ENCODE measurements at places on chromosomes 5 and 9. TPM values are rescaled to one million over a fixed set of nuclear protein-coding genes. Genes with fewer than 3 reads are reported as not detected.

DNA sequence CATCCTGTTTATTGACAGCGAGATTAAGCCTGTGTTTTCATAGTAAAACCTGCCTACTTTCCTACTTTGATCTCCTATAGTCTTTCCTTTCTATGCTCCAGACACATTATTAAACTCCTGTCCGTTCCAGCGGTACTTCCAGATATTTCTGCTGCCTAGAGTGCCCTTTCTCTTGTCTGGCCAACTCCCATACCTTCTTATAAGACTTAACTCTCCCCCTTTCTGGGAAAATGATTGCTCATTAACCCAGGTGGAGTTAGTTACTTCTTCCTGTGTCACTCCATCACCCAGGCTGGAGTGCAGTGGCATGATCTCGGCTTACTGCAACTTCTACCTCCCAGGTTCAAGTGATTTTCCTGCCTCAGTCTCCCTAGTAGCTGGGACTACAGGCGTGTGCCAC lies 33.1 kb downstream of the KDM4C start:
- no peak for DNase-seq

- DNase-seq, result peak; percentile 58
These were observed 51.5 kb upstream of the RNU6ATAC start for GRCh38 chr9:134215699-134216448.

DNA sequence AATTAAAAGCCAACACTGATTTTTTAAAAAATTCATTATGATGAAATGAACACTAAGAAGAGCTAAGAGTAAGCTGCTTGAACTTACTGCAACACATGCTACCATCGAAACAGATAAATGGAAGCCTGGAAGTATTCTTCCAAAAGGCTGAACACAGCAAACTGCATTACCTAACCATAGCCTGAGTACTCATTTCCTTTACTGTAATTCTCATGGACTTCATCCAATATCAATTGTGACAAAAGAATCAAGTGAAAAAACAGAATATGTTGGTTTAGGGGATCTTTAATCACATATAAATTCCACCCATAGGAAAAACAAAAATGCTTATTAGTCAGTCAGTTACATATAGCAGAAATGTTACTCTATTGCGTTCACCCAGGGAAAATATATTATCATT lies 68.5 kb downstream of the DROSHA start:
- no peak for DNase-seq

DNA sequence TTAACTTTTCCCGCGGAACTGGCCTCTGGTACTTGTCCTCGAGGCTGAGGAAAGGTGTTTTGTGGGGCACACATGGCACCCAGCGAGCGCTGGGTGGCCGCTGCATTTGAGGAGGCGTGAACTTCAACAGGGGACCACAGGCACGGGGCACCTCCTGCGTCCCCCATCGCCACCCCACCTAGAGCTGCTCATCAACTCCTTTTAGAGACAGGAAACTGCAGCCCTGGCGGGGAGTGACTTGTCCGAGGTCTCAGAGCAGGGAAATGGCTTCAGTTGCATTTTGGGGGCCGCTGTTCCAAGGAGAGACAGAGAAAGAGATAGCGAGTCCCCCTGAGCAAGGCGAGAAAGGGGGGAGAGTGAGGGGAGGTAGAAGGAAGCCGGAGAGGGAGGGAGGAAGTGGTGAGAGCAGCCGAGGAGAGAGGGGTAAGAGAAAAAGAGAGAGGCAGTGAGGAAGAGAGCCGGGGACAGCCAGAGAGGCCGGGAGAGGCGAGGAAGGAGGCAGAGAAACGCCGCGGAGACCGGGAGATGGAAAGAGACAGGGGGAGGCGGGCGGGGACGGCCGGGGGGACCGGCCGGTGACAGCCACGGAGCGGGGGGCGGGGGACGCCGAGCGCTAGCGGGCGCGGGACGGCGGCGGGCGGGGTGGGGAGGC lies 12.5 kb upstream of the LHX2 start:
- no peak for DNase-seq

- DNase-seq, result no peak
These were observed 216.2 kb upstream of the ACTBL2 start for GRCh38 chr5:57698802-57699201.

DNA sequence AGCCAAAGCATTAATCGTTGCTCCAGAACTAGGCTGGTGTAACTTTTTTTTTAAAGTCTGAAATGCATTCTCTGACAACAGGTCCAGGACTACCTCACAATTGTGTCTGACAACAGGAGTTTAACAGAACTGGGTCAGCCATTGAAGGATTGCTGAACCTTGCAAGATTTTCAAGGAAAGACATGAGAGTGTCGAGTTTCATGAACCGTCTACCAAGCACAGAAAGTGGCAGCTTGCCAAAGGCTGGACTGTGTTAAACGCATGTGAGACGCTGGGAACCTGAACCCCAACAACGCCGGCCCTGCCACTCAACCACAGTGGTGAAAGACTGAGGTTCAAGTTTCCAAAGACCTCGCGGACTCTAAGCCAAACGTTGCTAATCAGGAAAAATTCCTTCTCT lies 79.1 kb downstream of the LHFPL2 start:
- DNase-seq, result no peak

DNA sequence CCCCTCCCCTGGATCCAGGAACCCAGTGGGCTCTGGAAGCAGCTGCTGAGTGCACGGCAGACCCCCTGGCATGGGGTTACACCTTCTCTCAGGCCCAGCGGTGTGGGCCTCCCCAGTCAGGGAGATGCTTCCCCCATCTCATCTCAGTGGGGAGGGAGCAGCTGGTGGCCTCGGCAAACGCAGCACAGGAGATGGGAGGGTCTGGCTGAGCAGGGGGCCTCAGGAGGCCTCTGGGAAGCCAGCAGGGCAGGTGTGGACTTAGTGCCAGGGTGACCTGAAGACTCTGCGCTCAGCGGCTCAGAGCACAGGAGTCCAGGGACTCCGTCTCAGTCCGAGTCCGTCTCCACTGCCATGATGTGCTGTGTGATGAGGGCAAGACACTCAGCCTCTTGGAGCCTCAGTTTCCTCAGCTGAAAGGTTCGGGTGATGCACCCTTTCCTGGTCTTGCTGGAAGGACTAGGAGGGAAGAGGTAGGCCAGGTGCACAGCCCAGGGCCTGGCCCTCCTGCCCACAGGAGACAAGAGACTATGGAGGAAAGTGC lies 100.6 kb downstream of the GTF3C4 start:
- no peak for DNase-seq

DNA sequence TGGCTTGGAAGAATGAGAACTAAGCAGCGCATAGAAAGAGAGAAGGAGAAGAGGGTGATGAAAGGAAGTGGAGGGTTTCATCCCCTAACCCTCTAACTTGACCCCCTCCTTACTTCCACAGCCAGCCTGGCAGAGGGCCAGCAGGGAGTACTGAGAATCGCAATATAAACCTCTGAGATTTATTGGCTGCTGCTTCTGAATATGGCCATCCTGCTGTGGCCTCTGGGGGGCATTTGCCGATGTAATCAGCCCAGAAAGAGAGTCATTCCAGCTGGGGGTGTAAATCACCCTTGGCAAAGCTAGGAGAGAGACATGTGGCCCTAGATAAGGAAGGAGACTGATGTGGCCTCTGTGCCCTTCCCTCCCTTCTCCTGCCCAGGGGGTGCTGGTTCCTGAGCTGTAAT lies 960 bp upstream of the GFRA3 start:
- no peak for DNase-seq

GRCh38 chr5:131079232-131079631 lies 85.8 kb downstream of the HINT1 start:
- DNase-seq, result no peak

- no peak for DNase-seq
These were observed 98.1 kb downstream of the DOCK8 start for GRCh38 chr9:312596-313320.

GRCh38 chr9:86039991-86040860 lies 59.1 kb downstream of the GOLM1 start:
- DNase-seq, result no peak

DNA sequence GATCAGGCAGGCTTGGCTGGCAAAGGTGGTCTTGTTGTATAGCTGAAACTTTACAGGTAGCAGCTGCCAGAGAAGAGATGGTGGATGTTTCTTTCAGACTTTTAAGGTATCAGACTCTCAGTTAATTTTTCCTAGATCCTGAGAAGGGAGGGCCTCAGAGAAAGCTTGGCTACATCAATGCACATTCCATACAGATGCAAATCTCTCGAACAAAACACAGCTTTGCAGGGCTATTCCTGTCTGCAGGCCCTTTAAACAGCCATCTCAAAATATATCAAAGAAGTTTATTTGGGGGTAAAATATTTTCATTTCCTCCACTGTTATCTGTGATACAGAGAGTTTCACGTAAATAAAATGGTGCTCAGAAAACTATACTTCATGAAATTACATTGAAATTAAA lies 1584.4 kb downstream of the EFNA5 start:
- no peak for DNase-seq

GRCh38 chr9:105679257-105680022 lies 14.9 kb upstream of the TMEM38B start:
- DNase-seq, result no peak

DNA sequence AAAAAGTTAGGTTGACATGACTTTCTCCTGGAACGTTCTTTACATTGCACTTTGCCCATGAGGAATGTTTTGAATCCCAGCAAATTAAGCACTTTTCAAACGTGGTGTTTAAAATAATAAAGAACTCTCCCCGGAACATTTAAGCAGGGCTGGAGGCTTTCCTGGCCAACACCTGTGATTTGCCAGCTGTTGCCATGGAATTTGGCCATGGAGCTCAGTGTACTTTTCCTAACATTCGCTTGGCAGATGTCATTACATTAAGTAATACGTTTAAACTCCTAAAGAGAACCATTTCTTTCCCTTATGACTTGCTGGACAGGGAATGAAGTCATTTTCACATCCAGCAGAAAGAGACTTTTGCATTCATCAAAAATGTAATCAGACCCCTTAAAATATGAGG lies 146.1 kb downstream of the GAS1 start:
- DNase-seq, result no peak

DNA sequence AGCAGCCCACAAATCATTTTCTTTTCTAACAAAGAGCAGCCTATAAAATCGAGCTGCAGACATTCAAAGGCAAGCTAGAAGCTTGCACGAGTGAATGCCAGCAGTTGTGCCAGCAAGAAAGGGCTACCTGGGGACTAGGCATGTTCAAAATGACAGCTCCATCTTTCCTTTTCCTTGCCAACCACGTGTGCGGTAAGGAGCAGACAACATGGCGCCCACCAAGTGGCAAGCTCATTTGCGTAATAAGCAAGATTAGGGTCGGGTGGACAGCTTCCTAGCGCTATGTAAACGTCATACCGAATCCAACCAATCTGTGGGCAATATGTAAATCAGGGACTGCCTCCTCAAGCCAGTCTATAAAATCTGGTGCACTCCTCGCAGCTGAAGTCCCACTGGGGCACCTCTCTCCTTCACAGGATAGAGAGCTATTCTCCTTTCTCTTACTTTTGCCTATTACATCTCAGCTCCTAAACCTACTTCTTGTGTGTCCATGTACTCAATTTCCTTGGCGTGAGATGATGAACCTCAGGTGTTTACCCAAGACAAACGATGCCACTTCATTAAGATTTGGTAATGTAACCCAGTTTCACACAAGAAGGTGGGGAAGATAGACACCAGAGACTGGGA lies 22.5 kb upstream of the SPARC start:
- no peak for DNase-seq

DNA sequence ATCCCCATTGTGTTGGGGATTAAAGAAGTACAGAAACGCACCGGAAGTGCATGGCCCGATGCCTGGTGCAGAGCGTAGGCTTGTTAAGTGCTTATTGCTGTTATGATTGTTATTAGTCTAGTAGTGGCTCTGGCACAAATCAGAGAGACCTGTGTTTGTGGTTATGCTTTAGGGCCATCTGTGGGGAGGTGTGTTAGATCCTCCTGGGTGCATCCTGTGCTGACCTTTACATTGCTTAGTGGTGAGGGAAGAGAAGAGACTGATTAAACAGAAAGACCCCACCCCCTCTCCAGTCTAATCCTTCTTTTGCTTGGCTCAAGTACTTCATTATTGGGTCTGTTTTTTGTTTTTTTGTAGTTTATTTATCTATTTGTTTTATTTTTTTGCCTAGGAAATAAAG lies 112.7 kb upstream of the SPRY4 start:
- no peak for DNase-seq

DNA sequence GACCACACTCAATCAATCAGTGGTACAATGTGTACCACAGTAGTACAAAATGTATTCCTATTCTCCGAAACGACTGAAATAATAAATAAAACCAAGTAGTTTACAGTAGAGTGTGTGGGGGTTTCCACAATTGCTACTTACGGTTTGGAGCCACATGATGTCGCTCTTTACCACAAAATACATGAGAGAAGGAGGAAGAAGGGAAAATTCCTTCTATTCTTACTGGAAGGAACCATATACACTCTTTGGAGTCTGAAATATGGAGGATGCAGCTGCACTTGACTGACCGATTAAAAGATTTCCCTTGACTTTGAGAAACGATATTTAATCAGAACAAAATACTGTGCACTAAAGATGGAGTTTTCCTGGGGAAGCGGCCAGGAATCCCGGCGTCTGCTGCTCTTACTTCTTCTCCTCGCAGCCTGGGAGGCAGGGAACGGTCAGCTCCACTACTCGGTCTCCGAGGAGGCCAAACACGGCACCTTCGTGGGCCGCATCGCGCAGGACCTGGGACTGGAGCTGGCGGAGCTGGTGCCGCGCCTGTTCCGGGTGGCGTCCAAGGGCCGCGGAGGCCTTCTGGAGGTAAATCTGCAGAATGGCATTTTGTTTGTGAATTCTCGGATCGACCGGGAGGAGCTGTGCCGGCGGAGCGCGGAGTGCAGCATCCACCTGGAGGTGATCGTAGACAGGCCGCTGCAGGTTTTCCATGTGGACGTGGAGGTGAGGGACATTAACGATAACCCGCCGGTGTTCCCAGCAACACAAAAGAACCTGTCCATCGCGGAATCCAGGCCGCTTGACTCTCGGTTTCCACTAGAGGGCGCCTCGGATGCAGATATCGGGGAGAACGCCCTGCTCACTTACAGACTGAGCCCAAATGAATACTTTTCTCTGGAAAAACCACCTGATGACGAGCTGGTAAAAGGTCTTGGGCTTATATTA lies at the start of gene PCDHA4:
Gene PCDHA4, plus strand, starts transcription at position 235 of the 942 bp plus-strand sequence.
- peak; percentile 65 for DNase-seq

The CAMK4 gene
- 3.8 TPM for total RNA-seq

The GABRB2 gene
- 1.6 TPM for total RNA-seq

The HCN1 gene
- total RNA-seq, result 0.12 TPM

The TOPORS gene
- 14.6 TPM for total RNA-seq

The SARDH gene
- 6.8 TPM for total RNA-seq

The PKD2L2 gene
- not detected for total RNA-seq

The ORM1 gene
- total RNA-seq, result 5.2 TPM

Data from upper lobe of right lung (tissue), 1 donor.